Pulmonary artery endothelial cell (primary cell): ENCODE measurements at places on chromosomes 5 and 9. TPM values are rescaled to one million over a fixed set of nuclear protein-coding genes. Genes with fewer than 3 reads are reported as not detected.

STOML2 gene
- total RNA-seq, result 275 and 339 TPM in 2 replicates

CER1 gene
- total RNA-seq, result not detected in 2 replicates

DMRTA1 gene
- 0.20 and 0.35 TPM in 2 replicates for total RNA-seq

SHOC1 gene
- total RNA-seq, result not detected in 2 replicates

CDKN2B gene
- total RNA-seq, result 2.3 and 3.5 TPM in 2 replicates
